COR-L47 (cell line): ENCODE measurements at places on chromosomes 12 and 14.
A peak's percentile ranks its signal among the peaks of the same experiment; 100 is the strongest.

GRCh38 chr12:193261-193660, 20.7 kb downstream of the SLC6A12 start:
- DNase-seq = no peak

DNA sequence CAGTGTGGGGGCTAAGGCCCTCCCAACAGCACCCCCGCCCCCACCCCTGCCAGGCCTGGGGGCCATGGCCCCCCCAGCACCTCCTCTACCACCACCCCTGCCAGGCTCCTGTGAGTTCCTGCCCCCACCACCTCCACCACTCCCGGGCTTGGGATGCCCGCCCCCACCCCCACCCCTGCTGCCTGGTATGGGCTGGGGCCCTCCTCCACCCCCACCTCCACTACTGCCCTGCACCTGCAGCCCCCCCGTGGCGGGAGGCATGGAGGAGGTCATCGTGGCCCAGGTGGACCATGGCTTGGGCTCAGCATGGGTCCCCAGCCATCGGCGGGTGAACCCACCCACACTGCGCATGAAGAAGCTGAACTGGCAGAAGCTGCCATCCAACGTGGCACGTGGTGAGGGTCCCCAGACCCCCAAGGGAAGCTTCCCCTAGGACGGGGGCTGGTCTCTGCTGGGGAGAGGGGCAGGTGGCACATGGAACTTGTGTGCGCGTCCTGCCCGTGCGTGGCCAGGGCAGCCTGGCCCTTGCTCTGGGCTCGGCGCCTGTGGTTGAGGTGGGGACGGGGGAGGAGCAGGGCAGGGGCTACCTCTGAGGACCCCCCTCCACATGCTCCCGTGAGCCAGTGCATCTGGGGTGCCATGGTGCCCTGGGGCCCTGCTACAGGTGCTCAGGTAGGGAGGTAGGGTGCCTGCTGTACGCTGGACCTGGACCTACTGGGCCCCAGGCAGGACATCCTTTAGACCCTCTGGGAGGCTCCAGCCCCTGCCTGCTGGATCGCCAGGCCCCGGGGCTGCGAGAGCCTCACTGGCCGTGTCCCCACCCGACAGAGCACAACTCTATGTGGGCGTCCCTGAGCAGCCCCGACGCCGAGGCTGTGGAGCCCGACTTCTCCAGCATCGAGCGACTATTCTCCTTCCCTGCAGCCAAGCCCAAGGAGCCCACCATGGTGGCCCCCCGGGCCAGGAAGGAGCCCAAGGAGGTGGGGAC, 16.1 kb upstream of the ADSS1 start:
- no peak for DNase-seq

- peak; percentile 86 for DNase-seq
Measured at GRCh38 chr12:49828133-49829091, at the start of gene NCKAP5L. Gene NCKAP5L, minus strand, starts transcription at chr12:49828413. Its CDS starts 24,369 bp downstream, at chr12:49804044.

GRCh38 chr12:53123578-53124351, 20.5 kb downstream of the SOAT2 start:
- no peak for DNase-seq

- DNase-seq = no peak
Measured at GRCh38 chr12:3432176-3432742, 58.7 kb upstream of the PRMT8 start.

DNA sequence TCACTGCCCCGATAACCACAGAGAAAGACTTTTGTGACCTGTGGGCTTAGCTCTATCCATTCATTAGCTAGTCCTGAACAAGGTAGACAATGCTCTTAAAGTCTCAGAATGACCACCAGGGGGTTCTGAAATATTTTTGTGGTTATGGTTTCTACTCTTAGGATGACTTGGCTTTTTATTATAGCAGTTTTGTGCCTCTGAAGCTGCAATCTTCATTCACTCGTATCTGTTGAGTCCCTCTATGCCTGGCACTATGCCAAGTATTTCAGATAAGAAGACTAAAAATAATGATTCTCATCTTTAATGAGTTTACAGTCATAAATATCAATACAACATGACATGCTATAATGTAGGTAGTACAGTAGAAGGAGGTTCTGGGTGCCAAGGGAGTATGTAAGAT, 130.8 kb upstream of the TRHDE start:
- DNase-seq = peak; percentile 96

DNA sequence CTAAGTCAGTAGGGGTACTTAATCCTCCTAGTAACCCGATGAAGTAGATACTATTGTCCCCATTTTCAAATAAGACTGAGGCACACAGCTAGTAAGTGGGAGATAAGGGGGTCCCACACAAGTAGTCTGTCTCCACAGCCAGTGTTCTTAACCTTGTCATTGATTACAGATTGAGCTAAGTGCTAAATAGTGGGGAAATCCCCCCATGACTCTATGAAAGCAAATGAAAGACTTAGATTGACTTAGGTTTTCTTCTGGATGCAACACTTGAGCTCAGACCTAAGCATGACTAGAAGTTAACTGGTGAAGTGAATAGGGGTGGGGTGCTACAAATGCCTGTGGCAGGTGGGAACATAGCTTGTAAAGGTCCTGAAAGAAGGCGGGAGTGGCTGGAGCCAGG, 73.8 kb downstream of the SYNE2 start:
- DNase-seq = no peak

- no peak for DNase-seq
Measured at GRCh38 chr12:2970744-2971143, 11.5 kb downstream of the TEAD4 start.
